Activated naive CD4-positive, alpha-beta T cell treated with anti-CD3 and anti-CD28 coated beads, Interleukin-2, amount 50 U/mL, for 16 hours (primary cell): ENCODE measurements at places on chromosomes 3 and 15.

GRCh38 chr3:157063926-157064325 lies 96.0 kb downstream of the CCNL1 start:
- DNase-seq: no peak

DNA sequence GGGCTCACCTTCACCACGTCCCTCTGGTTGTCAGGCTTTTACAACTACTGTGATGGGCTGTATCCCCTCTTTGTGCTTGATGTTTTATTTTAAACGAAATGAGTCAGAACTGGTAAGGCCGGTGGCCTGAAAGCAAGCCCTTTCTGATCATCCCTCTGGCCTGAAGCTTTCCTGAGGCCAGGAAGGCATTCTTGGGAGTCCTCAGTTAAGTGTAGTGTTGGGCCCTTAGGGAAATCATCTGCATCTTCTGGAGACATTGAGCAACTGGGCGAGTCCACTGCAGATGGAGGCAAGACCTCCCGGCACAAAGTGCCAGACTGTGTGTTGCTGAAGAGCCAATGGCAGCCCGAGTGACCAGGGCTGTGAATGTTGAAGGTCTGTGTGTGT lies 33.0 kb upstream of the AMOTL2 start:
- no peak for DNase-seq

- DNase-seq: no peak
These were observed 319.1 kb upstream of the TLE3 start for GRCh38 chr15:70416829-70417228.

DNA sequence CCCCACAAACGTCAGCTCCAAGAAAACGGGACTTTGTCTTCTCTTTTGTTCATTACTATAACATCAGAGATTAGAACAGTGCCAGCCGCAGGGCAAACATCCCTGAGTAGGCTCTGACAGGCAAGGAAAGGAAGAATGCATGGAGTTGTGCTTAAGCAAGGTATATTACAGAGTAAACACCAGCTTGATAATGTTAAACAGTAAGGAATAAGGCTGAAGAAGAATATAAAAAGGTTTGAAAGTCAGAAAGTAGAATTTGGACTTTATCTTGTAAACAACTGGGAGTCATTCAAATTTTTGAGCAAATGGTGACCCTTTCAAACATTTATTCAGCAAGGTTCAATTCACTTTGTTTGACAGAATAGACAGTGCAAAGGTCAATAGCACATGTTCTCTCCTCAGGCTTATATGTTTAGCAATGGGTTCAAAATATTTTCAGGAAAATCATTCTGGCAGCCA lies 11.0 kb downstream of the GABPB1 start:
- no peak for DNase-seq

DNA sequence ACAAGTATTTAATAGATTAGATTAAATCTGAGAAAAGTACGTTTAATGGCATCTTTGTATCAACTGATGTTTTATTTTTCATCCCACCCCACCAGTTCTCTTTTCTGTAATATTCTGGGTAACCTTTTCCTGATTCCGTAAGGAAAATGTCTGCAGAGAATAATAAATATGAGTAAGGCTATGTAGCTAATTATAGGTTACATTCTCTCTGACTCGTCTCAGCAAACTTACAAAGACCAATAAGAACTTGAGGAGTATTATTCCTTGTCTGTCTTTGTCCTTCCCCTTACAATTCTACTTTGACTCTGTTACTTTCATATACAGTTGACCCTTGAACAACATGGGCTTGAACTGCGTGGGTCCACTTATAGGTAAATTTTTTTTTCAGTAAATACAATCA lies 12.1 kb downstream of the SNAP23 start:
- no peak for DNase-seq

- no peak for DNase-seq
These were observed 9.9 kb downstream of the TLE3 start for GRCh38 chr15:70087708-70088352.

GRCh38 chr15:67080118-67080899 lies 14.9 kb downstream of the SMAD3 start:
- no peak for DNase-seq

DNA sequence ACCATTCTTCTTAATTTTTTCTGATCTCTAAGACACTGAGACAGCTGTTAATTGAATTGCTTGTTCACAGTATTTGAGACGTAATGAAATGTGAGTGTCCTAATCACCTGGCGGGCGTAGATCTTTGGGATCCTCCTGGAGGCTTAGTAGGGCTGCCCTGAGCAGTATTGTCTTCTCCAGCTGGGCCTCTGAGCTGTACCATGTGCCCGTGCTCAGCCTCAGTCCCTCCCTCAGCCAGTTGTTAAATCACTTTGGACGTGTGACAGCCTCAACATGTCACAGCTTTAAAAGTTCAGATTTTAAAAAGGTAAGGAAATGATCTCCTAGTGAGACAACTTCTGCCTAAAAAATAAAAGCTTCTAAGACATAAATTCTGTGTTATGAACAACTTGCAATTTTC lies 35.5 kb downstream of the IGF1R start:
- DNase-seq: no peak

DNA sequence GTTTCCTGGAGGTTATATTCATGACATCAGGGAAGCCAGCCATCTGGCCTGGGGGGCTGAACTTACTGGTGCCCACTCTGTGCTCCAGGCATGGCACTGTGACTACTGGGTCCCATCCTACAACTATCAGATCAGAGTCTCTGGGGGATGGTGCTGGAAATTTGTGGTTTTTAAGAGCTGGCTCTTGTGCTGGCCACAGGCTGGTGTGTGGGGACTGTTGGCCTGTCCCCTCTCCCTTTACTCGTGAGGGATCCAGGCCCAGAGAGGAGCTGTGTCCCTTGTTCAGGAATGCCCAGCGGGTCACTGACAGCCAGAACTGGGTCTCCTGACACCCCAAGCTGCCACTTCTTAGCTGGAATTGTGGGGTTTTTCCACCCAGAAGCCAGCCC lies 44.5 kb upstream of the SEC22A start:
- no peak for DNase-seq

- DNase-seq: no peak
These were observed 550.5 kb upstream of the AGTR1 start for GRCh38 chr3:148146947-148147826.

DNA sequence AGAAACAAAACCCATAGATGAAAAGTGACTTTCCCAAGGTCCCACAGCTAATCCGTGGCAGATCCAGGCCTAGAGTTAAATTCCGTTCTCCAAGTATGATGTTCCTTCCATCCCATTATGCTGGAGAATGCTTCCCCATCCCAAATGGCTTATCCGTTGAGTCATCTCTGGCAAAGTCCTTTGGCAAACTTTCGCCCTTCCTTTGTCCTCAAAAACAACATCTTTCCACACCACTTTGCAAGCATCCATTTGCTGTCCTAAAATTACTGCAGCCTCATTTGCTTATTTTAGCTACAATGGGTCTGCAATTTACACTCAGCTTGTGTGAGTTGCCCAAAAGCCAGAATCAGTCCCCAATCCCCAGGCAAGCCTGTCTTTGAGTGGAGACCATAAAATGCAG lies 304.0 kb upstream of the TLE3 start:
- no peak for DNase-seq

DNA sequence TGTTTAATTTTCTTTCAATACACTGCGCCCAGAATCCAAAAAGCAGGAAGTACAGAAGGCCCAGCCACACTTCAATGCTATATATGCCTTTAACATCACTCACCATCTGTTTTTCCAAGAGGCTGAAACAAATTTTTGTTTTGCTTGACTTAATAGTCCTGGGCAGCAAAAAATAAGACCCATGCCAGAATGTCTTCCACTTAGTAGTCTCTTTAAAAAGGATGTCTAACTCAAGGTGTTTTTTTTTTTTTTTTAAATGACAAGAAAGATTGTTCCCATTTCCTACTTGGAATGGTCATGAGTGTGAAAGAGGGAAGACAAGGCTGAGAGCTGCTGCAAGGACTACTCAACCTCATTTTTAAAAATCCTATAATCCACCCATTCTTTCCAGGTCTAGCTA lies 590.3 kb upstream of the SGO1 start:
- no peak for DNase-seq

- DNase-seq: no peak
These were observed 1.5 kb upstream of the PPP1R2 start for GRCh38 chr3:195544634-195545033.

DNA sequence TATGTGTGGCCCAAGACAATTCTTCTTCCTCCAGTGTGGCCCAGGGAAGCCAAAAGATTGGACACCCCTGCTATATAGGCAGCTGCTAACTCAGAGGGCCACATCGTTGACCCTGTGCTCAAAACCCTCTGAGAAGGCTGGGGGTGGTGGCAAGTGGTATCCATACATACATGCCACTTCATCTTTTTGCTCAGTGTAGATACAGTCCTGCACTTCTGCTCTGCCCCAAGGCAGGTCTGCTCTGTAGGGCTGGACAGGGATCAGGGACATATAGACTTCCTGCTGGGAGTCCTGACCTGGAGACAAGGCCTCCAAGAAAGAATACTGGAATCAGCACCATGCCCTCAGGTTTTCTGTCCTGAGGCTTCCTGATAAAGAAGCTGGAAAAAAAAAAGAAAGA lies 4.5 kb upstream of the HCN4 start:
- no peak for DNase-seq

GRCh38 chr3:117728226-117728625 lies 1018.6 kb downstream of the TUSC7 start:
- DNase-seq: no peak

DNA sequence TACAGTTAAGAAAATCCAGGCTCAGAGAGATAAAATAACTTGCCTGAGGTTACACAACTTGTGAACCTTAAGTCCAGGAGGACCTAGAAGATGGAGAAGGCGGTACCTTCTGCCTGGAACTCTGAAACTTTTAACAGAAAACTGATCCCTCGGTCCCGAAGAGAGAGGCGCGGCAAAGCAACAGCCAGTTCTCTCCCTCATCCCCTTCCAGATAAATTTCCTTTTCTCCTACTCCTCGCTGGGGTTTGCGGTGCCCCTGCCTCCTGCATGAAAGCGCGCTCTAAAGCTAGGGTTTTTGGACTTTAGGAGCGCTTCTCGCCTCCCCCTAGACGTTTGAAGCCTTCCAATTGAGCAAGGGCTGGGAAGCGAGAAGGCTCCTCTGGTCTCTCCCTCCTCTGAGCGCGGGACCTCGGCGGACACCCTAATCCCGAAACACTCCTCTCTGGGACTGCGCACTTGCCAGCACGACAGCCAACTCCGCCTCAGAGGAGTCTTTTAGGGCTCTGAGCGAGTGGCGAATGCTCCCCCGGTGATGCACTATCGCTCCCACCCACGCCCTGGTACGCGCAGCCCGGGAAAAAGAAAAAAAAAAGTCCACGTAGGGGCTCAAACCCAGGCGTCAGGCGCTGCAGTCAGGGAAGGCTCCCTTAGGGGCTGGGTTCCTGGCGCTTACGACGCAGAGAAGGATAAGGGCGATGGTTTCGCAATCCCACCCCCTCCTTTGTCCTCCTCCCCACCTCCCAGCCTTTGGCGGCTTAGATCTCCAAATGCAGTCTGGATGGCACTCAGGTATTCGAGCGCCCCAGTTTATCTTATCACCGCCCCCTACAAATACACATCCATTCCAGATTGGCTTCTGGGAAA lies 7.9 kb upstream of the EOMES start:
- no peak for DNase-seq

DNA sequence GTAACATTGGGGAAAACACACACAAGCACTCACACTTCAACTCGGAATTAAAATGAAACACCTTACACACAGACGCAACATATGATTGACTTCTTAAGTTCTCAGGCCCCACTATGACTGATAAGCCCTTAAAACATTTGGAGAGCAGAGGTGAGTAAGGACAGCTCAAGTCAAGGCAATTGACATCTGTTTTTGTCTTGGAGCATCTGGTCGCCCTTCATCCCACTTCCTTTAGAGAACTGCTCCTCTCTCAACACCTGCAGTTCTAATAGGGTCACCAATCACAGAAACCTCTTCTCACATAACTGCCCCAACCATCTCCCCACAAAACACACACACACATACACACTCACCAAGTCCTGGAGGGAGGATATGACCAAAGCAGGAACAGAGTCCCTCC lies 43.4 kb downstream of the ERC2 start:
- no peak for DNase-seq

- DNase-seq: no peak
These were observed 29.8 kb downstream of the CHDH start for GRCh38 chr3:53816425-53816824.

DNA sequence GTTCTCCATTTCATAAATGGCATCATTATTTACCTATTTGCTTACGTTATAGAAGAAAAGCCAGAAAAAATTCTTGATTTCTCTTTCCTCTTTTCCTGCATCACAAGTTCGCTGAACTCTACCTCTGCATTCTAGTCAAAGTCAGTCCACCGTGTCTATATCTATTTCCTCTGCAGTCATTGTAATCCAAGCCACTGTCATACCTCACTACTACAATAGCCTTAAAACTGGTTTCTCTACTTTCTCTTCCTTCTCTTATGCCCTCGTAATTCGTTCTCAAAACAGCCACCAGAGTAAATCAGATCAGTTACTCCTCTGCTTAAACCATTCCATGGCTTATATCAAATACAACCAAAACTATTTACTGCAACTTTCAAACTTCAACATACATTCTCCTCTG lies 13.4 kb upstream of the FAM81A start:
- DNase-seq: no peak

DNA sequence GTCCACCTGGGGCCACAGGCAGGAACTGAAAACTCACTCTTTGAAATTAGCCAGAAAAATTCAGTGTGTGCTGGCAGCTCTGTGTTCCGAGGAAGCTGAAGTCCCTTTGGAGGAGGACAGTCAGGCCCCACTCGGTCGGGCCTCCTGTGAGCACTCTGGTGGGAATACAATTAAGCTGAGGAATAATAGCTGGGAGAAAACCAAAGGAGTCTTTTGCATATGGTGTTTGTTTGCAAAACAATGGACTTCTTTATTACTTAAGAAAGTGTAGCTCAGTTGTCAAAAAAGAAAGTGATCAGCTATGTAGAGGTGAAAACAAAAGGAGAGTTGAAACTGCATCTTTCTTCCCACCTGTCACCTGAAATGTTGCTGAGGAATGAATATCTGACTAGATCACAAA lies 202.5 kb downstream of the MEIS2 start:
- no peak for DNase-seq

- DNase-seq: no peak
These were observed 27.9 kb upstream of the PSTPIP1 start for GRCh38 chr15:76967067-76967466.

GRCh38 chr3:71850654-71851053 lies 65.7 kb upstream of the PROK2 start:
- DNase-seq: no peak

GRCh38 chr3:195133462-195133861 lies 137.5 kb downstream of the XXYLT1 start:
- DNase-seq: no peak

GRCh38 chr3:138778643-138779042 lies 56.1 kb downstream of the PIK3CB start:
- DNase-seq: no peak

DNA sequence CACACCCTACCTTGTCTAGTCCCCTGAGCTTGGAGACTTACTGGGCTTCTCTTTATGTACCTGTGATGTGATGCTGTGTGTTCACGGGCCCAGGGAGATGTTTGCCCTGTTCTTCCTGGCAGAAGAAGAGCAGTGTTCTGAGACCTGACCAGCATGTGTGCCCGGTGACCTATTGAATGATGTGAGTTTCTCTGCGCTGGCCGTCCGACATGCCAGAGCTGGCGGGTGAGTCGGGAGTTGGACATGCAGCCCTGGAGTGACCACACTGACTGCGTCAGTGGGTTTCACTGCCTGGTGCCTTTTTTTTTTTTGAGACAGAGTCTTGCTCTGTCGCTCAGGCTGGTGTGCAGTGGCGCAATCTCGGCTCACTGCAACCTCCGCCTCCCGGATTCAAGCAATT lies 42.3 kb downstream of the CGNL1 start:
- DNase-seq: no peak
